LHCN-M2 (cell line): ENCODE measurements at places on chromosomes 11 and 22. TPM values are rescaled to one million over a fixed set of nuclear protein-coding genes. Genes with fewer than 3 reads are reported as not detected.

GRCh38 chr11:108793138-108793537 is 128.3 kb downstream of the DDX10 start:
- no peak for DNase-seq

- DNase-seq: no peak
Observed at GRCh38 chr11:128697645-128698174, 3.8 kb downstream of the FLI1 start.

DNA sequence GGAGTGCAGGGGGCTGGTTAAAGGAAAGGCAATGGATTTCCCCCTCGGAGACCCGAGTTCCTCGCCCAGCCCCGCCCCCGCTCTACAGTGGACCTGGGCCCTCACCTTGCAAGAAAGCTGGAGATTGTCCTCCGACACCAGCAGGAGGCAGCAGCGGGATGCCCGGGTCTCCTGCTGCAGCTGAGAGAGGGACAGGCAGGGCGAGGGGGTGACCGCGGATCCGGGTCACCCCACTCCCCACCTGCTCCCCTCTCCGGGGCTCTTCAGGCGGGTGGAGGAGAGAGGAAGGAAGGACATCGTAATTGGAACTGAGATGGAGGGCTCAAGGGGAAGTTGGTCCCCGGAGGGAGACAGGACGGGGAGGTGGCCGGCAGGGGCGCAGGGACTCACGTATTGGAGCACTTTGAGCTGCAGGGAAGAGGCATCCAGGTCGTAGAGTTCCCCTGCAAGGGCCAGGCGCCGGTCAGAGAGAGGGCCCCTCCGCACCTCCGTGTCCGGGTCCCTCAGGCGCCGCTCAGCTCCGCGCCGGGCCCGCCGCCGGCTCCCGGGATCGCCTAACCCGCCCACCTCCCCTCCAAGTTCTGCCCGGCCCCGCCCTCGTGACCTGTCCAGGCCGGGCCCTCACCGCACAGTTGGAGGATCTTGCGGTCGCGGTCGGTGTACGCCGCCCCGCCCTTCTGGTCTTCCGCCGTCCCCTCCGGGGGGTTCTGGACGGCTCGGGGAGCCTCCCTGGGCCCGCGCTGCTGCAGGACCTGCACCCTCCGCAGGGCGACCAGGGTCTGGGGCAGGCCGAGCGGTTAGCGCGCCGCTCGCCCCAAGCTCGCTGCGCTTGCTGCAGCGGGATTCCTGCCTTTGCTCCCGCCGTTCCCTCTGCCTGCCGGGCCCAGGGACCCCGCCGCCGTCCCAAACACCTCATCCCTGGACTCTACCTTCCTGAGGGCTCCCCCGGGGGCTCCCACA is 84.1 kb downstream of the PDE2A start:
- DNase-seq: peak; percentile 12

DNA sequence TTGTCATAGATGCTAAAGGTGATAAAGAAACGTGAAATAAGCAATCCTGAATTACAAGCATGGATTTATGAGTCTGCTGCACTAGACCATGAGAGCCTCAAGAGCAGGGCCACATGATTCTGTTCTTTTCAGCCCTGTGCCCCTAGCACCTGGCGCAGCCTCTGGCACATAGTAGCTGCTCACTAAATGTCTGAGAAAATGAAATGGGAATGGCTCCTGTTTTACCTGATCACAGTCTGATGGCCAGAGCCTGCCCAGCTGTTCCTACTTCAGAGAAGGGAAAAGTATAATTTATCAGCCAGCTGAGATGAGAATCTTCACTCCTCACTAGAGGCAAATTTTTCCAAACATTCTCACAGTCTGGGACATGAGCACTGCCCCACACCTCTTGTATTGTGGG is 10.7 kb upstream of the PKNOX2 start:
- DNase-seq: no peak

DNA sequence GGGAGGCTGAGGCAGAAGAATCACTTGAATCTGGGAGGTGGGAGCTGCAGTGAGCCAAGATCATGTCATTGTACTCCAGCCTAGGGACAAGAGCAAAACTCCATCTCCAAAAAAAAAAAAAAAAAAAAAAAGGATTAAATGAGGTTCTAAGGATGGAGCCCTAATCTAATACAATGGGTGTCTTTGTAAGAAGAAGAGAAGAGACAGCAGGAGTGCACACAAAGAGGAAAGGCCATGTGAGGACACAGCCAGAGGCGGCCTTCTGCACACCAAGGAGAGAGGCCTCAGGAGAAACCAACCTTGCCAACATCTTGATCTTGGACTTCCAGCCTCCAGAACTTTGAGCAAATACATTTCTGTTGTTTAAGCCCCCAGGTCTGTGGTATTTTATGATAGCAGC is 66.6 kb upstream of the CECR2 start:
- DNase-seq: no peak

Gene ZBTB44
- total RNA-seq: 9.9 and 14.7 TPM in 2 replicates
